ENCODE measurements at places on chromosomes 16 and 17.

DNA sequence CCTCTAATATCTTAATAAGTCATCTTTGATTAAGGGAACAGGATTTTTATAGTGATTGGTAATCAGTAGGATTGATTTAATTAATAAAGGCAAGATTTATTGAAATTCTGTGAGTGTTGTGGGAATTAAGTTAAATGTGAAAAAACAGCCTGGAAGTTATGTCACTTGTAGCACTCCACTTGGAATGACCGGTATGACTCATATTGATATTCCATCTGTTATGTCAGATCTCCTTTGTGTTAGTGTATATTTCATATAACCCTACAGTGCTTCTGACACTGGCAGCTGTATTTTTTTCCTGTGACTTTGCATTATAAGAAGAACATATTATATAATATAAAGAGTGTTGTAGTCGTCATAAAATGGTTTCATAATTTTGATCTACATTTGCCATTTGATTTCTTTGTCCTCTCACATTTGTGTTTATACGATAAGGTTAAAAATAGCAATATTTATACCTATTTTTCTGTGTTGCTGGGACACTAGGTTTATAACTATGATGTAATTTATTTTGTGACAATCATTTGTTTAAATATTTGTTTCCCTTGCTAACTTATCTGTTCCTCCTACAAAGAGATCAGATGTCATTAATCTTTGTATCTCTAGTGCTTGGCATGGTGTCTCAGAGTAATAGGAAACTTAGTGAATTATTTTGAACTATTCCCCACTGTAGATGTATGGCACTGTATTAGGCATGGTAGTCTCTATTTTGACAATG, 249.0 kb downstream of the BCAS3 start:
- DNase-seq = no peak

GRCh38 chr17:74921026-74921681, 1.9 kb downstream of the USH1G start:
- no peak for DNase-seq

DNA sequence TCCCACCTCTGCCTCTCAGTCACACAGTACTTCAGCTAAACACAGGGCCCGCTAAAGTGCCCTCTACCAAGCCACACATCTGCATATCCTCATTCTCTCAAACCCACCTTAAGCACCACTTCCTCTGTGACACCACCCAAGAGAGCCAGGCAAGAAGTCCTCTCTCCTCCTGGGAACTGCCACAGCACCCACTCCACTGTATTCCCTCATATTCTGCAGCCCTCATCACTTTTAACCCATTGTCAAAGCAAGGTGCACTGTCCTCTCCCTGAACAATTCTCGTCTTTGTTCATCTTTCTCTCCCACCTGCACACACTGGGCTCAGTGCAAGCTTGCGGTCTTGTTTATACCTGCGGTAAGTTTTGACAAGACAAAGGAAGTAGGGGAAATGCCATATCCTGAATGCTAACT, 13.6 kb downstream of the CHD9 start:
- no peak for DNase-seq

GRCh38 chr17:54944796-54945195, 23.7 kb downstream of the COX11 start:
- no peak for DNase-seq

DNA sequence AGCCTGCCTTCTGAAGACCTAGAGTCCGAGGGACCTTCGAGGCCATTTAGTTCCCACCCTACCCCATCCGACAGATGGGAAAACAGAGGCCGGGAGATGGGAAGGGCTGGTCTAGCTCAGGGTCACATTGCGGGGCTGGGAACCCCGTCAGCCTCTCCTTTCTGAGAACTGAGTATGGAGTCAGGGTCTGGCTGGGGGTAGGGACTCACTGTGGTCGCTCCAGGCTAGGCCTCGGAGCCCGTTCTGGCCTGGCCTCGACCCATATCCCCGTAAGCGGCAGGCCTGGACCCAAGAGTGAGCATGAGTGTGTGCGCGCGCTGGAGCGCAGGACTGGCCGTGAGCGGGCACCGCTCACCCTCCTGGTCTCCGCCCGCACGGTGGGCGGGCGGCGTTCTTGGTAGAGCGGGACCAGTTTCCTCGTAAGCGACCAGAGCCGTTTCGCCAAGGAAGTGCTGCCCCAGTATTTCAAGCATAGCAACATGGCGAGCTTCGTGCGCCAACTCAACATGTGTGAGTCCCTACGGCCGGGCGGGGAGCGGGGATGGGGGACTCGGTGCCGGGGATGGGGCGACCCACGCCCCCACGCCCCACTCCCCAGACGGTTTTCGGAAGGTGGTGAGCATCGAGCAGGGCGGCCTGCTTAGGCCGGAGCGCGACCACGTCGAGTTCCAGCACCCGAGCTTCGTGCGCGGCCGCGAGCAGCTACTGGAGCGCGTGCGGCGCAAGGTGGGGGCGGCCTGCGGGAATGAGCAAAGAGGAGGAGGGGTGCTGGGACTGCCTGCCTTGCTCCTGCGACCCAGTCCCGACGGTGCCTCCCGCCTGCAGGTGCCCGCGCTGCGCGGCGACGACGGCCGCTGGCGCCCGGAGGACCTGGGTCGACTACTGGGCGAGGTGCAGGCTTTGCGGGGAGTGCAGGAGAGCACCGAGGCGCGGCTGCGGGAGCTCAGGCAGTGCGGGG, 855 bp downstream of the HSF4 start:
- DNase-seq = no peak

GRCh38 chr16:72932050-72932449, 115.9 kb downstream of the ZFHX3 start:
- DNase-seq = no peak

DNA sequence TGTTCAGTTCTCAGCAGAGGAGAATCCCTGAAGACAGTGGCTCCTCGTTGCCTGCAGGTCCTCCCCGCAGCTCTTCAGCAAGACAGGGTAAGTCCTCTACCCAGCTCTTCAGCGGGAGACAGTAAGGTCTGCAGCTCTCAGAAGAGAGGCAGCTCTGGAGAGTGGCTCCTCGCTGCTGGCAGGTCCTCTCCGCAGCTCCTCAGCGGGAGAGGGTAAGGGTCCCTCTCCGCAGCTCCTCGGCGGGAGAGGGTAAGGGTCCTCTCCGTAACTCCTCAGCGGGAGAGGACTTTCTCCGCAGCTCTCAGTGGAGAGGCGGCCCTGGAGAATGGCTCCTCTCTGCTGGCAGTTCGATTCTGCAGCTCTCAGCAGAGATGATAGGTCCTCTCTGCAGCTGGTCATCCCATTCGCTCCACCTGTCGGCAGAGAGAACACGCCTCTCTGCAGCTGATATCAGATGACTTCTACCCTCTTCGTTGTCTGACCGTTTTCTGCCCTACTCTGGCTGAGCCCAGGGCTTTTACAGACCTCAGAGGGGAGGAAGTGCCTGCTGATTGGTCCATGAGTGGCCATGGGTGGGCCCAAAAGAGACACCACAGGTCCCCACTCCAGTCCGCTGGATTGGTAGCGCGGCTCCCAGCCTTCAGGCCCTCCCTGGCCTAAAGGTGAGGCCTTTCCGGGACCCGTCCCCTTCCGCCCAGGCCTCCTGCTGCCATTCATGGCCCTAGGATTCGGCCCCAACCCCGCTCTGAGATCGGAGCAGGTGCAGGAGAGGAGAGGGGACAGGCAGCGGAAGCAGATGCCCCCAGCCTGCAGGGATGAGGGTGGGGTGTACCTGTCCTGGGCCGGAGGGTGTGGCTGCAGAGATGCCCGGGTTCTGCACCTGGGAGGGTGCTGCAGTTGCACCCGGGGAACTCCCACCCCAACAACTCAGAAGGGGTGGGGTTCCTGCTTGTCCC, 11.9 kb upstream of the SHCBP1 start:
- DNase-seq = no peak

GRCh38 chr17:45123076-45123770, 9.1 kb downstream of the PLCD3 start:
- DNase-seq = no peak

- DNase-seq = no peak
These were observed 485.8 kb downstream of the MAF start for GRCh38 chr16:79114759-79115158.

DNA sequence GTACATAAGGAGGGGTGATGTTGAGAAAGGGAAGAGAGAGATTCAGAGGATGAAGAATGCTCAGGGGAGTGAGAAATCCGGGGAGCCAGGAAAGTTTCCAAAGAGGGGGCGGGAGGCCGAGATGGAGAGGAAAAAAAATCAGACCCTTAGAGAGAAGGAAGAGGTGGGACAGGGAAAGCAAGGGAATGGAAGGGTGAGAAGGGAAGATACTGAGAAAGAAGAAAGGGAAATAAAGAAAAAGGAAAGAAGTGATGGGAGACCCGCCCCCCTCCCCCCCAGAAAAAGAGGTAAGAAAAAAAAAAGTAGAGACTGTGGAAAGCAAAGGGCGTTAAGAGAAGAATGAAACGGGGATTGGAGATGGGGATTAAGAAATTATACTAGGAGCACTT, 507 bp downstream of the DYNLRB2 start:
- no peak for DNase-seq

DNA sequence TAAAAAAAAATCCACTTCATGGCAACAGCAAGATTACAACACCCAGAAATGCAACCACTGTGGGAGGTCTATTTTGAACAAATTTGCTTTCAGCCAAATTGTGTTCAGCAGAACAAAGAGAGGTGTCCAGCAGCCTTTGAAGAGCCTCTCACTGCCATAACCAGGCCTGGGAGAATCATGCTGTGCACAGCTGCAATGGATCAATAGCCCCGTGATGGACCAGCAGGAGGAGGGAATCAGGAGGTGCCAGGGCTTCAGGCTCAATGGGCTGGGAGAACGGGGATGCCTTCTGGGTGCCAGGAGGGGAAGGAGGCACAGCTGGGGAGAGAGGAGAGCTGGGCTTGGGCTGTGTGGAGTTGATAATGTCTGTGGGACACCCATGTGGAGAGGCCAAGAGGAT, 366.2 kb upstream of the EEF2KMT start:
- no peak for DNase-seq

GRCh38 chr17:72142614-72143013, 21.8 kb downstream of the SOX9 start:
- DNase-seq = no peak

DNA sequence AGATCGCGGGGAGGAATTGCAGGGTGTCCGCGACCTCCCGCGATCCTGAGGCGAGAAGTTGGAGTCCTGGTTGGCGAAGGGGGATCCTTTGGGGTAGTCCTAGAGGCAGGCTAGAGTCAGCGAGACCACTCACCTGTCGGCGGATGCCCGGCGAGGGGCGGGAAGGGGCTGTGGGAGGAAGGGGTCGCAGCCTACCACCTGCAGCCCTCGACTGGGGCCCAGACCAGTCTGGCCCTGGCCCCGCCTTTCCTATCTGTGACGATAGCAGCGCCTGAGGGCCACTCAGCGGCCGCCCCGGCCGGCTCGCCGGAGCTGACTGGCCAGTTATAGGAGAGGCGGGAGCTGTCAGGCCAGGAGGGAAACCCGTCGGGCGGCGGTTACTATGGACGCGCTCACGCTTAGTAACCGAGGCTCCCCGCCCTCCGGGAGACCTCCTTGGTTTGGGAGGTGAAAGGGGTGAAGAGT, at the start of gene TEKT3:
TEKT3 (minus strand) TSS at position 213 of the 465 bp plus-strand sequence. CDS start 10,012 bp downstream, outside the sequence.
- DNase-seq = peak; percentile 91

- DNase-seq = no peak
These were observed 61.0 kb downstream of the SMPD3 start for GRCh38 chr16:68387301-68387700.

DNA sequence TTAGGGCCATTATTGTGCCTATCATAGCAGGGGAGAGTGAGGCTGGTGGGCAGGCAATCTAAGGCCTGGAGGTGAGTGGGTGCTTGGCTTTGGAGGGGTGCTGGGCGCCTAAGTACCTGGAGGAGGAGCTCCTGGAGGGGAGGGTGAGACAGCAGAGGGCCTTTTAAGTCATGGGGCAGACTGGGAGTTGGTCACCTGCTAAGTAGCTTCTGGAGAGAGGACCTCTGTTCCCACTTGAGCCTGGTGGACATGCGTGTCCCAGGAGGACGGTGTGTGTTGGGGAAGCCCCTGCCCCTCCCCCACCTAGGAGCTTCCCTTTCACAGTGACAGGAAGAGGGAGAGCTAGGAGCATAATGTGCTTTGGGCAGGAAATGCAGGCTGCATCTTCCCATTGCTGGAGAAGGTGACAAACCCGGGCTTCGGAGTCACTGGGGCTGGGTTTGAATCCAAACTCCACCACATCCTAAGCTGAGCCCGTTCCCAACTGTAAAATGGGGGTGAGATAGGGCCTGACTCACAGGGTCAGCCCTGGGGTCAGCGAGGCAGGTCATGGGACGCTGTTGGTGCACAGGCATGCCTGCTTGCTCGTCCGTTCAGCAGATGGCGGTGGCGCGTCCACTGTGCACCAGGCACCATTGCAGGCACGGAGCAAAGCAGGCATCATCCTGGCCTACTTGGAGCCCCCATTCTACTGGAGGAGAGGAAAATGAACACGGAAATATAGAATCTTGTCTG, 37.9 kb downstream of the CMIP start:
- no peak for DNase-seq

DNA sequence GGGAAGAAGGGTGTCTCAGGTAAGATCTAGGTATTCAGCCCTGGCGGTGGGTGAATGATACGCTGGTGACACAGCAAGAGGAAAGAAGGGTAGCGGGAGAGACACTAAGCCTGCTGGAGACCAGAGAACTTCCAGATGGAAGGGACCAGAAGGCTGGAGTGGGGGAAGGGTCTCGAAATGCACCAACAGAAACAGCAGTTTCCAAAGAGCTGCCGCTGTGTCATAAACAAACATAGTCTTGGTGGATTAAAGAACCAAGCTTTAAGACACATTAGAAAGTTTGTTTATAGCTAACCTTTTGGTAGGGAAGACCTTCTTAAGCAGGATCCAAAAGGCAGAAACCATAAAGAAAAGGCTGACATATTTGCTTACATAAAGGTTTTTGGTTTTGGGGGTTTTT, 20.9 kb downstream of the TRPV3 start:
- DNase-seq = no peak

GRCh38 chr16:79066561-79066960, 534.0 kb downstream of the MAF start:
- no peak for DNase-seq

GRCh38 chr17:74043976-74044375, 159.5 kb upstream of the RPL38 start:
- DNase-seq = no peak

GRCh38 chr16:60882816-60883215, 1153.4 kb downstream of the CDH8 start:
- no peak for DNase-seq

DNA sequence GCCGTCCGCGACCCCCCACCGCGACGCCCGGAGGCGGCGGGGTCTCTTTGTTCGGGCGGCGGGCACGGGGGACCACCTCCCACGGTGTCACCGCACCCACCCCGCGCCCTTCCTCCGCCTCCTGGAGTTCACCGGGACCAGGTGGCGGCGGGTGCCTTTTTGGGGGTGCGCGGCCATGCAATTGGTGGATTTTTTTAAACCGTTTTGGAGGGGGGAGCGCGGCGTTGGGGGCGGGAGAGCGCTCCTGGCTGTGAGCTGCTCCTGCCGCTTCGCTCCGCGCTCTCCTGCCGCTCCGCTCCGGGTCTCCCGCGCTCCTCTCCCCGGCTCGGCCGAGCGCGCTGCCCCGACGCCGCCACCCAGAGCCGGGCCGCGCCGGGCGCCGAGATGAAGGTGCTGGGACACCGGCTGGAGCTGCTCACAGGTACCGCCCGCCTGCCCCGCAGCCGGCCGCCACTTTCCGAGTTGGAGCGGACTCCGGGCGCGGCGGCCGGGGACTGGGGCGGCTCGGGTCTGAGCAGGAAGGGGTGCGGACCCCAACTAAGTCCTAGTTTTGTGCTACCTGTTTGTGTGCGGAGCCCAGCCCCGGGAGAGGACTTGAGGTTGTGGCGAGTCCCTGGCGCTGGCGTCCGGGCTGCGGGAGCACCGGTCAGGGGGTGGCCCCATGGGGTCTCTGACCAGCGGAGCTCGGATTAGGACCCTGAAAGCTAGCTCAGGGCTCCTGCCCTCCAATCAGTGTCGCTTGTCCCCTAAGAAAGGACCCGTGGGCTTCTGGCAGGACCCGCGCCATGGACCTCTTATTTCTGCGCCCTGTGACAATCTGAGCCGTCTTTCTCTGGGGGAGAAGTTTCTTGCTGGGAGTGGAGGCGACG, 35.7 kb upstream of the NDRG4 start:
- no peak for DNase-seq
